ENCODE measurements at places on chromosomes 12 and 14.
A peak's percentile ranks its signal among the peaks of the same experiment; 100 is the strongest.

DNA sequence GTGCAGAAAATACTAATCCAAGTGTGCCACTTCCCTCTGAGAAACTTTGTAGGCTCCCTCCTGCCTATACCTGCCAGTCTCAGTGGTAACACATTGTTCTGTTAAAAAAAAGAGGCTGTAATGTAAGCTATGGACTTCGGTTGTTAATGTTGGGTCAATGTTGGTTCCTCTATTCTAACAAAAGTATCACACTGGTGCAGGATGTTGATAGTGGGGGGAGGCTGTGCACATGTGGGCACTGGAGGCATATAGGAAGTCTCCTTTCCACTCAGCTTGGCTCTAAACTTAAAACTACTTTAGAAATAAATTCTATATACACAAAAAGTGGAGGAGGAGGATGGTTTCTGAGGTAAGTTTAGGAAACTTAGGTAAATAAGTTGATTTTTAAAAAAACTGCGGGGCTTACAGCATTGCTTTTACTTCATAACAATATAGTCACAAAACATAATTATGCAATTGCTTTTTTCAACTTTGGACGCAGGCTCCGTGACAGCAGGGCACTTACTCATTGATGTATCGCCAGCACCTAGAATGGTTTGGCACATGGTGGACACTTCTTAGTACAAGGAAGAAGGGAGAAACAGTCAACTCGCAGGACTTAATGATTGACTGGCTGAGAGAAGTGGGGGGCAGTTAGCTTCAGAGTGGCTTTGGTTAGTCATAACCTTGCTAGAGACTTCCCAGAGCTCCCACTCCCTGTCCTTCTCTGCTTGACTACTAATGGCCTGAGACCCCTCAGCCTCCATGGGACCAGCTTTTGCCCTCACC, 7.9 kb upstream of the NYNRIN start:
- peak; percentile 16 for DNase-seq

DNA sequence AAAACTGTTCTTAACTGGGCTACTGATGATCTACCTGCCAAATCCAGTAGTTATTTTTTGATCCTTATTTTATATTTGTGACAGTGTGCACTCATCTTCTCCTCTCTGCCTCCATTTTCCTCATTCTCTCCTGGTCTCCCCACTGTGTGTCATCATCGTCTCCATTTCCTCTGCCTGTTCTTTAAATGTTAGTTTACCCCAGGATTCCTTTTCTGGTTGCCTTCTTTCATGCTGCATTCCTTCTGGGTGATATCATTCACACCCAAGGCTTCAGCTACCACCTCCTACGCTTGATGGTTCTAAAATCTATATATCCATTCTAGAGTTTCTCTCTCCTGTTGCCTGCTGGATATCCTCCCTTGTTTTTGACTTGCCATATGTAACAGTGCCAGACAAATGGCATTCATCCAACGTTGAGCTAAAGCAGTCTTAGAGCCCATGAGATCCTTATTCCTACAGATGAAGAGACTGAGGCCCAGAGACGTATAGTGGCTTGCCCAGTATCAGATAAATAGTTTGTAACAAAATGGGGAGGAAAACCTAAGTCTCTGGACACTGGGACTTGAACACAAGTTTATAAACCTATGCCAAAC, 109.5 kb downstream of the DIP2B start:
- no peak for DNase-seq

- no peak for DNase-seq
Observed at GRCh38 chr14:89180546-89180945, 236.5 kb downstream of the FOXN3 start.

GRCh38 chr12:107938446-107938845, 163.9 kb downstream of the ASCL4 start:
- DNase-seq, result no peak

DNA sequence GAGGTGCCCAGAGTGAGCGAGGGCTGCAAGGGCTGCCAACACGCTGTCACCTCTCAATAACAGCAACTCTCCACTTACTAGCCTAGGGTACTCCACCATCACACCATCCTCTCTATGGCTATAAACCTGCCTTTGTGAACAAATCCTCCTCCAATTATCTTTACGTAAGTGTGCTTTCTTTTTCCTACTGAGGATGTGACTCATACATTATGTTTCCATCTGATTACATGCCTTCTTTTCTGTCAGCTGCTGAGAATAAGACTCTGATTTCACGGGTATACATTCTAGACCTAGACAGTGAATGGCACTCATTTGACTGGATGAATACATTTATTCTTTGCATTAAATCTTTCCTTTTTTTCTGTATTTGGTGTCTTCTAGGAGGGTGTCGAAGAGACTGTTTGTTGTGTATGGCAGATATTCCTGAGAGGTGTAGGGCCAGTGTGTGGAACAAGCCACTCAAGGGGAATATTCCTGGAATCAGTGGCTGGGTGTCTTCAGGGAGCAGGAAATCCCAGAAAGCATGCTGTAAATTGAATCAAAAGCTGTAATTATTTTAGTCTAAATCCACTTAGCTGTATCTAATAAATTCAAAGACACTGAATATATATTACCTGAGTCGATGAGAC, 327.3 kb upstream of the TMTC1 start:
- peak; percentile 59 for DNase-seq

- peak; percentile 98 for DNase-seq
Observed at GRCh38 chr12:109020796-109021380, at the start of gene SVOP. Gene SVOP (minus strand): TSS chr12:109021068. CDS start chr12:109020868, 200 bp downstream.

DNA sequence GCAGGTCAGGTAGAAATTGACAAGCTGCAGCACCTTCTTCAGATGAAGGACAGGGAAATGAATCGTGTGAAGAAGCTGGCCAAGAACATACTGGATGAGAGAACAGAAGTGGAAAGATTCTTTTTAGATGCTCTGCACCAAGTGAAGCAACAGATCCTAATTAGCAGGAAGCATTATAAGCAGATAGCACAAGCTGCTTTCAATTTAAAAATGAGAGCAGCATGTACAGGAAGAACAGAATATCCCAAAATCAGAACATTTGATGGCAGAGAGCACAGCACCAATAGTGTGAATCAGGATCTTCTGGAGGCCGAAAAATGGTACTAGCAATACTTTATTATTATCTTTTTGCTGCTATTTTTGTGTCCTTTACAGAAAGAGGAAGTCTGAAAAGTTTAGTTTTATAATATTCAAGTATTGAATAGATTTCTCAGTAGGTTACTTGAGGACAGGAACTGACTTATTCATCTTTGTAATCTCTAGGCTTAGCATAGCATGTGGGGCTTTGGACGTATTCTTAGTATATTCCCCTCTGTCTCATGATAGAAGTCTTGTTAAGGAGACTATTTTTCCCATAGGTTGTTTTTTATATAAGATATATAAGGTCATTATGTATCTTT, 30.8 kb downstream of the BBOF1 start:
- no peak for DNase-seq

Data from DMS53 (cell line).